A549 treated with Mapracorat at 1 μM for 4 hours (cell line): ENCODE measurements at places on chromosomes 16 and 17. TPM values are rescaled to one million over a fixed set of nuclear protein-coding genes. Genes with fewer than 3 reads are reported as not detected.

The PYDC1 gene
- not detected in 5 replicates for total RNA-seq

The HSPB9 gene
- total RNA-seq = not detected in 5 replicates

The INCA1 gene
- 1.7 to 1.9 TPM (median 1.8 TPM) in 5 replicates for total RNA-seq

The NDRG4 gene
- 25.6 to 29.8 TPM (median 26.1 TPM) in 5 replicates for total RNA-seq

The SULT1A2 gene
- total RNA-seq = 0.11 to 0.19 TPM (median 0.16 TPM) in 4 of 5 replicates, not detected in the other

The PLEKHM1 gene
- 19.4 to 25.7 TPM (median 23.3 TPM) in 5 replicates for total RNA-seq

The CCL1 gene
- not detected in 5 replicates for total RNA-seq

The KRT40 gene
- not detected in 5 replicates for total RNA-seq

The ABCA6 gene
- total RNA-seq = not detected in 5 replicates

The PLA2G10 gene
- 0.24 to 0.65 TPM (median 0.31 TPM) in 5 replicates for total RNA-seq

The MAP2K3 gene
- total RNA-seq = 91.5 to 136 TPM (median 103 TPM) in 5 replicates
